Dorsolateral prefrontal cortex (tissue), 122 donors: ENCODE measurements at places on chromosomes 1 and 21.

DNA sequence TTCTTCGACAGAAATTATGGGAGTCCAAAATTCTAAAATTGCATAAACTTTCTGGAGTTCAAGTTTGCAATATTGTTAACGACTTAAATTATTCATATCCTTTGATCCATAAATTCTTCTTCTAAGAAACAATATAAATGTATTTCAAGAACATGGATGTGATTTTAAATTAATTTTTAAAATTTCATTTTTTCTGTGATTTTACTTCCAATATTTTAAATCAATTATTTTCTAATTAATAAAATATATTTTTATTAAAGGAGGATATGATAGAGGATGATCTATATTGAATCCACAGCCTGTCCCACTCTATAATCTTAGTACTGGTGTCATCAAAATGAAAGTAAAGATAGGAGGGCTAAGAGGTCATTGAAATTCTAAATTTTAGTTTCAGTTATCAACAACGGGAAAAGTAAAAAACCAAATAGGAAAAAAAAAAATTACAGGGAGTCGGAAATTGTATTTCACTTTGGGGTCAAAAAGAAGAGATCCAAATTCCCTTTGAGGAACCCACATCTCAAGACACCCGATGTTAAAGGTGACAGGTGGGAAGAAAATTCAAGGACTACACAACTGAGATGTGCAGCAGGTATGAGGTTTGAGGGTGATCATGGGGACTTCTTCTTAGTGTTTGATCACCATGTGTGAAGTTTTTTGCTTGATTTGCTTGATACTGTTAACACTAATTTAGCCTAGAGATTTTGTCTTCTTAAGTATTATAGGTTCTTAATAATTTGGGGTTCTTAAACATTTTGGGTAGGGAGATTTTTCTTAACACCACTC is 154.8 kb upstream of the RGS18 start:
- no peak for DNase-seq

DNA sequence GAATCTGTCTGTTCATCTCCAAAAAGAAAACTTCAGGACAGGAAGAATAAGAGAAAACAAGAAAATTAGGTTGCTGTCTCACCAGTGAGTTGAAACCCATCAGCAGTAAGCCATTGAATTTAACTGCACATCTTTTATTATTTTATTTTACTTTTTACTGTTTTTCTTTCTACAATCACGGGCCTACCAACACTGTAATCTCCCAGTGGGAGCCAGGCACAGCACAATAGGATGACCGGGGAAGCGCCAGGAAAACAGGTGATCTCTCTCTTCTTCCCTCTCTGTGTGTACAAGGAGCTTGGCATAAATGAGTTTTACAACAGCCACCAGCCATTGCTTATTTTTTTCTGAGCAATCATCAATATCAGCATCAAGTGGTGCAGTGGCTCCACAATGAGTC is 113.1 kb upstream of the ESRRG start:
- DNase-seq: no peak

- DNase-seq: no peak
Observed at GRCh38 chr1:231286603-231287002, 45.6 kb downstream of the GNPAT start.

GRCh38 chr1:86489242-86489878 is 20.6 kb downstream of the CLCA1 start:
- DNase-seq: no peak

DNA sequence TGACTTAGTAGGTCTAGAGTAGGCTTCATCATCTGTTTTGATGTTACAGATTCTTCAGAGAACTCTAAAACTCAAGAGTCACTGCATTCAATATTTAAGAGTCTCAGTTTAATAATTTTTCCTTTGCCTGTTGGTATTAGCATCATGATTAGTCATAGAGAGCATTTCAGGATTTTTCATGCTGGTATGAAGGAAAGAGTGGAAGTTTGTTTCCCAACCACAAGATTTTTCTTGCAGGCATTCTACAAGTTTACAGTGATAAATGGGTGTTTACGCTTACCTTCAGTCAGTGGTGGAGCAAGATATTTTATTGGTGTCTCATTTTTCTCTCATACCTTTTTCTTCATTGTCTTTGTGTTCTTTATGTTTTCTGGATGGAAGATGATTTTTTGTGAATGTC is 58.4 kb upstream of the MYOCOS start:
- no peak for DNase-seq

DNA sequence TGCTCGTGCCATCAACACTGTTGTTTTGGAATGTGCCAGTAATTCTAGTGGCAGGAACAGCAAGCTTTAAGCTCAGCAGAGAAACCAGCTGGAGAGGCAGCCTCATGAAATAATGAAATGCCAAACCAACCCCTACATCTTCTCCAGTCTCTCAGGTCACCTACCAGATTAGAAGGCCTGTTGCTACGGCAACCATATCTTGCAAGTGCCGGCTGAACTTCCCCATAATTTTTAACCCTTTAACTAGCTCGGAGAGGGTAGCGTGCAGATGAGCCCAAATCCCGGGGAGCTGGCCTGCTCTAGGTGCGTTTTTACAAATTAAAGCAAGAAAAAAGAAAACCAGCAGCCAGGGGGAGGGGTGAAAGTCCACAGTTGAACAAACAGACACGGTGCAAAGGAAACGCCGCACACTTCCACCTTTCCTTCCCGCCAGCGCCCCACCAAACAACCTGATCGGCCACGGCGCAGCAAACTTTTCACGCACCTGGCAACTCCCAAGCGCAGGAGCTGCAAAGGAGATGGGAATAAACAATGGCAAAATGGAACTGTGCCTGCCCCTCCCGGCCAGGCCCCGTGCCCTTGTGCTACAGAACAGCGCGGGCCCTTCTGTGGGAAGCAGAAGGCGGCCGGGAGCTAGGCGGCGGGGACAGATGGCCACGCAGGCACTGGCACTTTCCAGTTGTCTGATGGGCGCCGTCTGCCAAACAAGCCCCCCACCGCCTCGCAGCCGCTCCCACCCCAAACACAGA is 50.1 kb downstream of the SSBP3 start:
- DNase-seq: no peak

DNA sequence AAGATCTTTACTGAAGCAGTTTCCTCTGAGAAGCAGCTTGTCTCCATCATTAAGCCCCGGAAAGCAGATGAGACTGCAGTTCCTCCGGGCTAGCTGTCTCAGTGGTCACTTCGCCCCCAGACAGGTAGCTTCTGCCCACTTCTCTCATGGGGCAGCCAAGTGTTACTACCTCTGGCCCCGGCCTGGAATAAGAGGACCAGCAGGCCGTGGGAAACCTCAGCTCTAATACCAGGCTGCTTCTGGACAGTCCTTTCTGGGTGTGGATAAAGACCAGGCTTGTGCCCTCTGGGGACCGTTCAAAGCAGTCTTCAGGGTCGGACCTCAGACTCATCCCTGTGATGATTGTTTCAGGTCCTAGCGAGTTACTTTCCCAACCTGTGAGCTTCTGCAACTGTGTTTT is 54.8 kb downstream of the RUNX3 start:
- no peak for DNase-seq

DNA sequence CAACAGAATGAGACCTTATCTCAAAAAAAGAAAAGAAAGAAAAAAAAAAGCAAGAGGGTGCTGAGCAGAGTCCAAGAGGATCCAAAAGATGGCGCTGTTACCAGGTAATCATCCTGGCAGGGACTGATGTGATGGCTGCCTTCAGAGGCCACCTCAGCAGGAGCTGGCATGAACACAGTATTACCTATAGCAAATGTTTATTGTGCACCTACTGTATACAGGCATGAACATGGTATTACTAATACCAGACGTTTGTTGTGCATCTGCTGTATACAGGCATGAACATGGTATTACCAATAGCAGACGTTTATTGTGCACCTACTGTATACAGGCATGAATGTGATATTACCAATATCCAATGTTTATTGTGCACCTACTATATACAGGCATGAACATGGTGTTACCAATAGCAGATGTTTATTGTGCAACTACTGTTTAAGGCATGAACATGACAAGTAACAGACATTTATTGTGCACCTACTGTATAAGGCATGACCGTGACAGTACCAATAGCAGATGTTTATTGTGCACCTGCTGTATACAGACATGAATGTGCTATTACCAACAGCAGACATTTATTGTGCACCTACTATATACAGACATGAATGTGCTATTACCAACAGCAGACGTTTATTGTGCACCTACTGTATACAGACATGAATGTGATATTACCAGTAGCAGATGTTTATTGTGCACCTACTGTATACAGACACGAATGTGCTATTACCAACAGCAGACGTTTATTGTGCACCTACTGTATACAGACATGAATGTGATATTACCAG is 115.1 kb upstream of the TMEM51 start:
- no peak for DNase-seq

DNA sequence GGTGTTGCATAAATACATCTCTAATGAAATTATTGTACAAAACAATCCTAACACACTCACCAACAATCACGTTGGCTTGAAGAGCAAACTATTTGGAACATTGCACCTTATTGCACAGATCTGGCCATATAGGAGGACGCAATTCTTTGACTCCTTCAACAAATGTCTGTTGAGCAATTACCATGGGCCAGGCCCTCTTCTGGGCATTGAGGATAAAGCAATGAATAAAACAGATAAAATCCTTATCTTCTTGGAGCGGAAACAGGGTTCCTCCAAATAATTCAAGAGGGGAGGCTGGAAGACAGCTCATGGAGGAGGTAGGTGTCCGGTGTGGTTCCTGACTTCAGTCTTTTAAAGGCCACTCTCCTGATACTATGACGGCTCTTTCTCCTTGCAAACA is 43.3 kb downstream of the PAX7 start:
- no peak for DNase-seq

DNA sequence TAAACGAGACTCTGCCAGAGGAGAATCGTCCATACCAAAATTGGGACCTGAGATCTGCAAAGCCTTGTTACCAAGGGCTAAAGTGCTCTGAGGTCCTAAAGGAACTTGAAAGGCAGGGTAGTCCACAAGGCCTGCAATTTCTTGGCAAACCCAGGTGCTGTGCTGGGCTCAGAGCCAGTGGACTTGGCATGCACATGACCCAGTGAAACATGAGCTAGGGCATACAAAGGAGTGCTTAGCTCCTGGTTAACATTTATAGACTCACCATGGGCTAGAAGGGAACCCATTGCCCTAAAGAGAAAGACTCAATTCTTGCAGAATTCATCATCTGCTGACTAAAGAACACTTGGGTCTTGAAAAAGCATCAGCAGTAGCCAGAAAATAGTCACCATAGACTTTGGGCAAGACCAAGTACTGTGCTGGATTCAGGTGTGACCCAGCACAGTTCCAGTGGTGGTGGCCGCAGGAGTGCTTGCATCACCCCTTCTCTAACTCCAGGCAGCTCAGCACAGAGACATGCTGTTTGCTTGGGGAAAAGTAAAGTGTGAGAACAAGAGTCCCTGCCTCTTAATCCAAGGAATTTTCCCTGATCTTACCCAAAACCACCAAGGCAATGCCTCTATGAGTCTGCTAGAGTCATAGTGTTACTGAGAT is 1069.4 kb upstream of the ADGRL2 start:
- DNase-seq: no peak

DNA sequence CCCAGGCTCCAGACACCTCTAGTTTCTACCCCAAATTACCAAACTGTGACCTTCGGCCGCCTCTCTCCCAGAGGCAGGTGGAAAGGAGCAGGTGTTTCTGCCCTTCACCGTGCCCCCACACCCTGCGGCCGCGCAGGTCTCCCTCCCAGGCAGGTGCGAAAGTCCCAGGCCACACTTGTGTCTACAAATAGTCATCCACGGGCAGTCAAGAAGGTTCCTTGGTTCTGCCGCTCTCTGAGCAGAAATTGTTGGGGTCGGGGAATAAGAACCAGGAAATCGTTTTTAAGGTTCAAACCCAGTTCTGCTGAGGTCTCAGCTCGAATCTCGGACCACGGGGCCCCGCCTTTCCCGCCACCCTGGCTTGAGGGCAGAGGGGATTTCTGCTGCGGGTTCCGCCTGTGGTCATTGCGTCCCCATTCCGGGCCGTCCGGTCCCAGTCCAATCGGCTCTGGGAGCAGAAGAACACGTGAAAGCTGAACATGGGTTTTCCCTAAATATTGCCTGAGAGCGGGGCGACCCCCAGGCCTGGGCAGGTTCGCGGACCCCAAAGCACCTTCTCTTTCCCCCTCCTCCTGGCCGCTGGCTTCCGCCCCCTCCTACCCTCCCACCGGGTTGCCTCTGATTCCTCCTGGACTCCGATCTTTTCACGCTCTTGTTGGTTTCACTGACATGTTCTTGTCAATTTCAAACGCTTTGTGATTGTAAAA is 1.2 kb upstream of the ATF3 start:
- peak; percentile 50 for DNase-seq

DNA sequence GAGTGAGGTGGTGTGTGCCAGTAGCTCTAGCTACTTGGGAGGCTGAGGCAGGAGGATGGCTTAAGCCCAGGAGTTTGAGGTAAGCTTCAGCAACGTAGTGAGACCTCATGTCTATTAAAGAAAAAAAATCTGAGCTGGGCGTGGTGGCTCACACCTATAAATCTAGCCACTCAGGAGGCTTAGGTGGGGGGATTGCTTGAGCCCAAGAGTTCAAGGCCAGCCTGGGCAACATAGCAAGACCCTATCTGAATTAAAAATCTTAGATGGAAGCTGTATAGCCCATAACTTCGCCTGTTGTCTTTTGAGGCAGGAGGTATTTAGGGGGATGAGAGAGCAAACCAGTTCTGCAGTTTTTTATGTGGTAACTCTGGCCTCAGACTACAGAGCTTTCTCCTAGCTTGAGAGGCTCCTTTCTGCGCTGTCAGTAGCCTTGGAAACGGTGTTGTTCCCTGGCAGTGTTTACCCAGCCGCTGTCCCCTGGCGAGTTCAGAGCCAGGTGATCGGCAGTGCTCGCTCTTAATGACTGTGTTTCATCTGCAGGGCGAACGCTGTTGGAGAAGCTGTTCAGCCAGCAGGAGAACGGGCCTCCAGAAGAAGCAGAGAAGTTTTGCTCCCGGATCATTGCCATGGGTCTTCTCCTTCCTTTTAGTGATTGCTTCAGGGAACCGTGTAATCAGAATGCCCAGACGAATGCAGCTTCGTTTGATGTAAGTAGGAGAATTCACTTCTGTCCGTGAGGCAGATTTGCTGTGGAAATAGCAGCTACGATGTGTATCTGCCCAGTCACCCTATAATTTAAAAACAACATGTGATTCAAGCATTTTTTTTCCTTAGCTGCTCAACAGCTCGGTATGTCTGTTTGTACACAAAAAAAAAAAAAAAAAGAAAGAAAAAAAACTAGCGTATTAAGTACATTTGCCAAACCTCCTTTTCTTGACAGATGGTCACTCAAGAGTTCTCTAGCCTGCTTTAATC is 31.2 kb downstream of the FMN2 start:
- peak; percentile 51 for DNase-seq

DNA sequence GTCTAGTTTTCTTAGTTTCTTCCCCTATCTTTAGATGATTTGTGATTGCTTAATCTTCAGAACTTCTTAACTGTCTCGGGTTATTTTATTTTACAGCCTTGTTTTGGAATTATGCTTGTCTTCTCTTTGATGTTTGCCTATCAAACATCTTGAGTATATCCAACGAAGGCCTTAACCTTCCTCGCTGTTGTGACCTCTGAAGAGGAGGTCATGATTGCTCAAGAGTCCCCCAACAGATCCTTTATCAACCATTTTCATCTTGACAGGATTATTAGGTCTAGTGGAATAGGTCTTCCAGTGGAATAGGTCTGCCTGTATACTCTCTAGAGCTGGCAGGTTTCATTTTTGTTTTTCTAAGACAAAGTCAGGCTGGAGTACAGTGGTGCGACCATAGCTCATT is 45.7 kb downstream of the UBE4B start:
- no peak for DNase-seq

GRCh38 chr1:230832476-230832875 is 35.8 kb downstream of the C1orf198 start:
- DNase-seq: no peak
